Heart left ventricle (tissue), 16 donors: ENCODE measurements at places on chromosomes 3 and 15. TPM values are rescaled to one million over a fixed set of nuclear protein-coding genes. Genes with fewer than 3 reads are reported as not detected.

GRCh38 chr3:101026881-101027280 lies 33.7 kb upstream of the ABI3BP start:
- no peaks in the 10 kb centered on the region for H3K36me3 ChIP-seq
- H3K4me1 ChIP-seq, result no peaks in the 10 kb centered on the region
- H3K27me3 ChIP-seq, result no peaks in the 10 kb centered on the region

- no peak overlapping the region for H3K27ac ChIP-seq
- H3K4me1 ChIP-seq, result no peaks in the 10 kb centered on the region
- H3K27me3 ChIP-seq, result no peaks in the 10 kb centered on the region
- H3K36me3 ChIP-seq, result no peaks in the 10 kb centered on the region
- no peak for DNase-seq
Observed at GRCh38 chr3:169603661-169604060, 59.9 kb downstream of the MECOM start.

- H3K4me1 ChIP-seq, result peaks cover 17% of the 10 kb centered on the region
- no peak for DNase-seq
- H3K27ac ChIP-seq, result peak overlapping the region; percentile 33
- H3K4me3 ChIP-seq, result no peak overlapping the region
- no peaks in the 10 kb centered on the region for H3K36me3 ChIP-seq
Observed at GRCh38 chr3:42814914-42815507, 5.8 kb downstream of the ACKR2 start.

BNIP2 gene
- total RNA-seq, result 102 TPM

PSTPIP1 gene
- total RNA-seq, result 2.9 TPM

DNA sequence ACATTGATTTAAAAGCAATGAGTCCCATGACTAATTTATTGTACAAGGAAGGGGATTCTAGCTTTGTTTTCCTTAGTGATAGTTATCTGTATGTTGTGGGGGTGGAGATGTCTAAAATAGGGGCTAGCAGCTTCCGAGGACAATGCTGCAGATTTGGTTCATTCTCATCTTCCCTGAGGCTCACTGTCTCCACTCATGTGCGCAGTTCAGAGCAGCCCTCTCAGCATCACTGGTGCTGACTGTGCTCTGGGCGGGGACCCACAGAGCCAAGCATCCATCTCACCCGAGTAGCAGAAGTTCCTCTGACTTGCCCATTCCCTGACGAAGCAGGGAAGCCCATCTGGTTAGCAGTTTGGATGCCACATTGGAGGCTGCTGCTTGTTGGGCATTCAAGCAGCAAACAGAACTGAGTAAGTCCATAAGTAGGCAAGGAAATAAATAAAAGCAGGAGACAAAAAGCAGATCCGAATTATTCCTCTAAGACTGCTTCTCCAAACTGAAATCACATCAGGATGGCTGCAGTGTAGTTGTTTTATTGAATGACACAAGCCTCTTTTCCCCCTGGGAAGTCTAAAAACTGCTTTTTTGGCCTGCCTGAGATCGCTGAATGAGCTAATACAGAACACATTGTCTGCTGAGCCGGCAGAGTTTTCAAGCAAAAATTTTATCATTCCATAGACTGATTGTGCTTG lies 27.5 kb downstream of the RARB start:
- H3K27me3 ChIP-seq, result no peaks in the 10 kb centered on the region
- peaks cover 41% of the 10 kb centered on the region for H3K4me1 ChIP-seq
- H3K27ac ChIP-seq, result peak overlapping the region; percentile 76
- no peak overlapping the region for H3K4me3 ChIP-seq
- no peaks in the 10 kb centered on the region for H3K36me3 ChIP-seq

- no peak for DNase-seq
- H3K27me3 ChIP-seq, result no peaks in the 10 kb centered on the region
- H3K27ac ChIP-seq, result peak overlapping the region; percentile 69
- H3K4me1 ChIP-seq, result peaks cover 67% of the 10 kb centered on the region
Observed at GRCh38 chr15:85727068-85727467, 67.7 kb downstream of the KLHL25 start.
